NCI-H1694 (cell line): ENCODE measurements at places on chromosomes 11 and 22.
A peak's percentile ranks its signal among the peaks of the same experiment; 100 is the strongest.

GRCh38 chr11:33655842-33656600 is 44.6 kb downstream of the C11orf91 start:
- no peak for DNase-seq

DNA sequence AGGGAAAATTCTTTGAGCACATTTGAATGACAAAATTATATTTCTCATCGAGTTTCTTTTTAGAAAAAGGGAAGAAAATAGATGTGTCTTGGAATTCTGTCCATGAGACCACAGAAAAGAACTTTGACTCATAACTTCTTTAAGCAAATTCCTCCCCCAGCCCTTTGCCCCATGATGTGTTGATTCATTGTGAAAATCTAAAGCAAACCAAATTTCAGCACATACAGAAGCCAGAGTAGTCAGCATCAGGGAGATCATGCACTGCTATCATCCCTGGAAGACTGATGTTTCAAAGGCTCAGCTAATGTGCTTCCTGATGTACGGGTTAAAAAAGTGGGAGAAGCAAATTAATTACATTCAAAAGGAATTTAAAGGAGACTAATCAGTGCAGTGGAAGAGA is 159.7 kb downstream of the FAT3 start:
- no peak for DNase-seq

DNA sequence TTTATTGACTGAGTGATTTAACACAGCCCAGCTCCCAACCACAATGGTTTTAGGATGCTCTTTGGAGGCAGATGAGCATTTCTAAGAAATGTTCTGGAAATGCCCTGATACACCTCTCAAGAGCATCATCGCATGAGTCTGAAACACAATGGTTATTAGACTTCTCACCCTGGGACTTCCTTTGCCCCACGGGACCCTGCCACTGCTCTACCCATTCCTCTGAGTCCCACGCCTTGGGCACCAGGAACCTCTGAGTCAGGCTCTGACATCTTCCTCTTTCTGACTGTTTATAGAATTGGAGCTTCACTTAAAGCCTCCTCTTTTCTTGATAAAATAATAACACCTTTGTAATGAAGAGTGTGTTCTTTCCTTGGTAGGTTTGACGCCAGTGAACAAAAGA is 85.6 kb upstream of the PARVA start:
- DNase-seq: no peak

DNA sequence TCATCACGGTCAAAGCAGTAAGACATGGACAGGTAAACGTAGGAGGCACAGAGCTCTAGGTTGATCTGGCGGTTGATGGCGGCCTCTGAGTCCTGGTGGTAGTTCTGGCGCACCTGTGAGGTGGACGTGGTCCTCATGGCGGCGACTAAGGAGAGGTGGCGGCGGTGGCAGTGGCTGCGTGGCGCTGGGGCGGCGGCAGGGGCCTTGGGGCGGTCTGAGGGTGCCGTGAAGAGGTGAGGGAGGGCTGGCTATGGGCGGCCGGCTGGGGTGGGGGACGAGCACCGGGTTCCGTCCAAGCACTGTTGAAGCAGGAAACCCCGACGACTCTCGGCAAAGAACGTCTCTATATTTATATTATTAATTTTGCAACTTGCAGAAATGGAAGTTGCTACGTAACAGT is 85.6 kb downstream of the RSF1 start:
- no peak for DNase-seq

- DNase-seq: no peak
Observed at GRCh38 chr22:48004038-48004437, 1241.6 kb downstream of the TBC1D22A start.

DNA sequence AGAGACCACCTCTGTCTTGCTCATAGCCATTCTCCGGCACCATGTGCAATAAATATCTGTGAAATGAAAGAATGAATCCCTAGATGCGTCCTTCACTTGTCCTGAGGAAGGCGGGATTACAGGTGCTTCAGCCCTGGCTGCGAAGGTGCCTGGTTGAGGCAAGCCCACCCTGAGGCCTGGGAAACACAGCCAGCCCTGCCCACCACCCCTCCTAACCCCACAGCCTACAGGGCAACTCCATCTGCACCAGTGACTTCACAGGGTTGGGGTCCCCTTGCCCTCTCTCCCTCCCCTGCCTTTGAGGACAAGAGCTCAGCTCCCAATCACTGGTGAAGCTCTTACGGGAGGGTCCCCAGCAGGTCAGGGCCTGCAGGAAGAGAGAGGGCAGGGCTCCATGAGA is 17.5 kb upstream of the SCGB1A1 start:
- DNase-seq: no peak

GRCh38 chr11:108085672-108086071 is 35.7 kb upstream of the ACAT1 start:
- no peak for DNase-seq

DNA sequence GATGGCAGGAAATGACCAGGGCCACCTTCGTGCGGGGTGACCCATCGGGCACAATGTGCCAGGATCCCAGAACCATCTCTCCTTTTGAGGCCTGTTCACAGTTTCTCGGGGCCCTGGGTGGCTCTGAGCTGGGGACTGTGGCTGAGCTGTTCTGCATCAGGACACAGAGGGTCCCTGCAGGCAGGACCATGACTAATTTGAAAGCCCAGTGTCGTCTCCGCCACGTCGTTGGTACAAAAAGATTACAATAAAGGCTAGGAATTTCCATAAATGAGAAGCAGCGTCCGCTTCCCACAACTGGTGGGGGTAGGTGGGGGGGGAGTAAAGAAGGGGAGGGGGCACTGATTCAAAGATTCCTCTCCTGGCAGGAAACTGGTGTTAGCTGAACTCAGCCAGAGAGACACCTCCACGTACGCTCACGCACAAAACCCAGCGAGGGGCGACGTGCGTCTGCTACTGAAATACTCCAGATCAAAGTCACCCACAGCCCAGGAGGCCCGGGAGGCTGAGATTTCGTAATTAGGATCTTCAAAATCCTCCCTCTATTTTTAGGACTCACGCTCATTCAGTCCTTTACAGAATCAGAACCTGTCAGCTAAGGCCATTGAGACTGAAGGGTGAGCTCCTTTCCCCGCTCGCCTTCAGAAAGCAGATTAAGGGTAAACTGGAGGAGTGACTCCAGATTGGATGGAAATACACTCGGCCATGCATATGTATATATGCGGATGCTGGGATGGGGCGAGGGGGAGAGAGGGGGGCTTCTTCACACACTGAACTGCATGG is 11.0 kb downstream of the MN1 start:
- no peak for DNase-seq

- peak; percentile 87 for DNase-seq
Observed at GRCh38 chr11:65329944-65330403, 3.7 kb upstream of the DPF2 start.

- DNase-seq: no peak
Observed at GRCh38 chr11:132898021-132898420, 634.3 kb downstream of the OPCML start.

GRCh38 chr11:3215346-3216026 is 3.1 kb downstream of the MRGPRG start:
- DNase-seq: no peak

DNA sequence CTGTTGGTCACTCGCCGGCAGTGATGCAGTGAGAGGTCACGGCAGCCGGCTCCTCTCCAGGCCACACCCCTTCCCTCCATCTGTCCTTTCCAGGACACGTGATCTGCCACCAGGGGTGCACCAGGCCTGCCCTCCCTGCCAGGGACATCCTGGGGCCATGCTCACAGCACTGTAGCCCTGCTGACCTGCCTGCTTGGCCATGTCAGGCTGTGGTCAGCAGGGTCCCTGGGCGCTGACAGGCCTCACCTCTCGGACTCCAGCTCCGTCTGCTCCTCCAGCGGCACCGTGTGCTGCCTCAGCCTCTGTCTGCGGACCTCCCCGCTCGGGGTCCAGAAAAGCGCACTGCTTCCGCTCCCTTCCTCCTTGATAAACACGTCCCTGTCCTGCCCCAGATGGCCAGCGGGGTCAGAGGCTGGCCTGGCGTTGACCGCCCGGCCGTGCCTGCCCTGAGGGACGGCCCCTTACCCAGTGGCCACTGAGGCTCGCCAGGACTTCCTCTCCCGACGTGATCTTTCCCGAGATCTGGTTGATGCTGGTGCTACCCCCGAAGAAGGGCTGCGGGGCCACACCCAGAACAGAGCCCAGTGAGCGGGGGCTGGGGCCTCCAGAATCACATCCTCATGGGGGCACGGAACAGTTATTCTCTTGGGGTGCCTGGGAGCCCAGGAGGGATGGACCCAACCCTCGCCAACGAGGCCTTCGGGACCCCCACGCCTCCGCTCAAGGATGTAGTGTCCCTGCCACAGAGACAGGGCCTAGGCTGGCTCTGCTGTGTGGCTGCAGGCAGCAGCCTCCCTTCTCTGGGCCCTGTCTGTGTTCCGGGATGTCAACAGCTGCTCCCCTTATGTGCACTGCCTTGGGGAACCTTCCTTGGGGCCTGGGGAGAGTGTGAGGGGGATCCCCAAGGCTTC is 36.3 kb upstream of the CARS1 start:
- DNase-seq: no peak

DNA sequence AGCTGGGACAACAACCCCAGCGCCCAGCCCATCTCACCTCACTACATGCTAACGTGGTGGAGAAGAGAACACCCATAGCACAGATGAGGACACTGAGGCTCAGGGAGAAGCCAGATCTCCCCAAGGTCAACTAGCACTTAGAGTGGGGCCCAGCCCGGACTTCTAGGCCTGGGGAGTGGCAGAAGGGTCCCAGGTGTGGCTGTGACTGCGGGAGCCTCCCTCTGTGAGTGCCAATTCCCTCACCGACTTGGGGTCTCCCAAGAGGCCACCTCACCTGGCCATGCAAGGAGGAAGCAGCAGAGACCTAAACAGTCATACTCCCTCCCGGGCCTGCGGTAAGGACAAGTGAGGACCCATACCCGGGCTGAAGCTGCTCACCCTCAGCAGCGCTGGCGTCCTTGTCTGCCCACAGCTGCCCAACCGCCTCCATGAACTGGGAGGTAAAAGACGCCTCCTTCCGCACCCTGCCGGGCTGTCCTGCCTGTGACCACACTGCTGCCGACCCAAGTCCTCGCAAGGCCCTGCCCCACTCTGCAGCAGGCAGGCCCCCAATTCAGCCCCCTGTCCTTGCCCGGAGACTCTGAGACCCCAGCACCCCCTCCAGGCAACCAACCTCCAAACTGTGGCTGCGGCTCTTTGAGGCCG is 93.2 kb upstream of the RTL6 start:
- DNase-seq: no peak

DNA sequence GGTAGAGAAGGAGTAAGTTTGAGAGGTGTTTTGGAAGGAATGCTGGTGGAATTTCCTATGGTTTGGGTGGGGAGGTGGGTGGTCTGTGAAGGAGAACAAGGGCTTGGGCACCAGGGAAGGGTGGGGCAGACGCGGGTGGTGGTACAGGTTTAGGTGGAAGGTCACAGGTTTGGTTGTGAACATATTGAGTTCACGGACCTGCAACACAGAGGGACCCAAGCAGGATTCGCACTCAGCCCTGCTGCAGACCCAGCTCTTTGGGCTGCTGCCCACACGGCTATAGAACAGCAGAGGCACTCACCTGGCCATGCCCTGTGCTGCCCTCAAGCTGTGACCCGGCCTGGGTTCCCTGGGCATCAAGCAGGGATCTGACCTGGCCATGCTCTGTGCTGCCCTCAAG is 33.5 kb upstream of the EMID1 start:
- no peak for DNase-seq
